ENCODE measurements at places on chromosomes 13 and 19.

DNA sequence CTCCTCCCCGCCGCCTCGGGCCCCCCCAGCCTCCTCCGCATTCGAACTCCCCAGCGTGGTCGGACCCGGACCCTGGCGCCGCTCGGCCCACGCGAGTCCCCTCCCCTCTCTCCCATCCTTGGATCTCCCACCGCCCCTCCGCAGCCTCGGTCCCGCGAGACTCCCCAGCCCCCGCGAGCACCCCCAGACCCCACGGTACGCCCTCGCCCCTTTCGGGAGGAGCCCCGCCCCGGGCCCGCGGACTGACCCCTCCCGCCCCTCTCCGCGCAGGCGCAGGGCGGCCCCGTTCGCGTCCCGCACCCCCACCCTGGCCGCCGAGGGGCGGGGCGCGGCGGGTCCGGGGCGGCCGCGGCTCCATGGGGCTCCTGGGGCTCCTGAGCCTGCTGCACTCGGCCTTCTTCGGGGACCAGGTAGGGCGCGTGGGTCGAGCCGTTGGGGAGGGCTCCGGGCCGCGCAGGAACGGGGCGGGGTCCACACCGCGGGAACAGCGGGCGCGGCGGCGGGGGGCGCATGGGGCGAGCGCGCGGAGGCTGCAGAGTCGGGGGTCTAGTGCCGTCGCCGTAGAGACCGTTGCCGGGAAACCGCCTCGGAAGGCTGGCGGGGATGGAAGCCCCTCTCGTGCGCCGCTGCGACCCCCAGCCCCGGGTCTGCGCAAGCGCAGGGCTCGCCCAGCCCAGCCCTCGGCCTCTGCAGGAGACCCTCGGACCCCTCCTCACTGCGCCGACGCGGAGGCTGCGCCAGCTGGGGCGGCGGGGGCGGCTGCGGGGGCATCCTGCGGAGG, 3.8 kb upstream of the APC2 start:
- DNase-seq, result no peak

- DNase-seq, result no peak
Measured at GRCh38 chr13:110887597-110888333, 27.1 kb downstream of the ANKRD10 start.

DNA sequence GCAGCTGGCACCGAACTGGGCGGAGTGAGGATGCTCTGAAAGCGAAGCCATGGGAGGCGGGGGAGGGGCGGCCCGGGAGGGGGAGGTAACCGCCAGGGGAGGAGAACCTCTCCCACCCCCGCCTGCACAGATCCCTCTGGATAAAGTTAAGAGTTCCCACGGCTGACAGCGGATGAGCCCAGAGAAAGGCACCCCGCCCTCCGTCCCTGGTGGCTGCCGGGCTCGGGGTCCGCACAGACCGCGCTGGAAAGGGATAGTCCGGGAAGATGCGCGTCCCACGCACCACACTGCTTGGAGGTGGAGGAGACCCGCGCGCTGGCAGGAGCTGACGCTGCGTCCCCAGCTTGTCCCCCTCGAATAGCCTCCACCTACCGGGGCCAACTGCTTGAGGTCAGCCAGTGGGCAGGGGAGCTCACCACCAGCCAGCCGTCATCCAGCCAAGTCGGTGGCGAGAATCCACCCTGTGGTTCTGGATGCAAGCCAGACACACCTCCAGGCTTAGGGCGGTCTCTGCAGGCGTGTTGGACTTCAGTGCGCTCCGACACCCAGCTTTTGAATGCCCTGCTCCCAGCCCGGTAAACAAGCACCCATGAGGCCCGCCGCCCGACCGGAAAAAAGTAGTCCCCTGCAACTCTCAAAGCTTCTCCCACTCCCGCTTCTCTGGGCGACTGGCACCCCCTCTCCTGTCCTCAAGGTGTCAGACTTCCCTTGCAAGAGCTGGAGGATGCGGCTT, at the start of gene TRPC4:
TRPC4 (minus strand) TSS at position 17 of the 733 bp plus-strand sequence. CDS start 86,439 bp downstream, outside the sequence.
- no peak for DNase-seq

DNA sequence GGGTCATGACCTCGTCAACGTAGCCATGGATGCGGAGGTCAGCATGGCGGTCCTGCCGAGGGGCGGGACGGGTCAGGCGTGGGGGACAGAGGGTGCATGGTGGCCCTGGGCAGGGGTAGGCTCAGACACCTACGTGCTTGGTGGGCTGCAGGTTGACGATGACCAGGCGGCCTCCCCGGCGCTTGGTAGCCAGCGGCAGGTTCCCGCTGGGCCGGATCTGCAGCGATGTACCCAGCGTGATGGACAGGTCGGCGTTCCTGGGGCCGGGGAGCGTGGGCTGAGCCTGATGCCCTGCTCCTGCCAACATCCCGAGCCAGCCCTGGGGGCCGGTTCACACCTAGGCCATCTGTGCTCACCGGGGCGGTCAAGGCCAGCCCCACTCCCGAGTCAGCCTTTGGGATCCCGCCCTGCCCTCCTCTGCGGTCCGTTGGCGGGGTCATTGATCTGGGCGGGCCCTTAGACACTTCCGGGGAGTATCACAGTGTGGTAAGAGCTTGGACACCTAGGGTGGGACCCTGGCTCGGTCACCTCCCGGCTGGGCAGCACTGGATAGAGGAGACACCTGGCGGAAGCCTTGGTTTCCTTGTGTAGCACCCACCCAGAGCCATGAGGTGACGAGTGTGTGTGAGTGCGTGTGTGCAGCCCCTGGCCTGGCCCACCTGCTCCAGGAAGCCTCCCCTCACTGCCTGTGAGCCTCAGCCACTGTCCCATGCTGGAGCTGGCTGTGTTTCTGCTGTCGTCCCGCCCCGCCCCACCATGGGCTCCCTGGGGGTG, 7.3 kb downstream of the SIRT6 start:
- no peak for DNase-seq

- DNase-seq, result no peak
Measured at GRCh38 chr19:48372904-48373303, 8.7 kb downstream of the SYNGR4 start.

DNA sequence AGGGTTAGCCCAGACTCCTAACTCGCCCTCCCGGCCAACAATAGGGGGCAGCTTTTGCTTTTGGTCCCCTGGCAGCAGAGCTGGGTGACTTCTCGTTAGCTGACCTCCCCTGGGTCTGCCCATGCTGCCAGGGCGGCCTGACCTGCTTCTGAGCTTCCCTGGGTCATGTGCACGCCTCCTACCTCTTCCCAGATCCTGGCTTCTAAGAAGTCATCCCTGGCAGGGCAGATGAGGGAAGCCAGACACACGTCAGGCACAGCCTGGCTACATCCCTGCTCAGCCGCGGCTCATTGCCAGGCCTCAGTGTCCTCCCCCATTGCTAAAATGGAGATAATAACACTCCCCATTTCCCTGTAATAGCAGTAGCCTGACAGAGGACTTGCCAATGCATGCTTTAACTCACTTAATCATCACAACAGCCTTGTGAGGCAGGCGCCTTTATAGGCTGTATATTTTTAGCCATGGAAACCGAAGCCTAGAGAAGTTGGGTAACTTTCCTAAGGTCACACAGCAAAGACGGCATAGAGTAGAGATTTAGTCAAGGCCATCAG, 2.1 kb downstream of the KCNK6 start:
- no peak for DNase-seq

GRCh38 chr13:24381541-24382265, 72.3 kb downstream of the C1QTNF9 start:
- no peak for DNase-seq

- DNase-seq, result no peak
Measured at GRCh38 chr19:35033067-35034004, 3.1 kb downstream of the SCN1B start.

DNA sequence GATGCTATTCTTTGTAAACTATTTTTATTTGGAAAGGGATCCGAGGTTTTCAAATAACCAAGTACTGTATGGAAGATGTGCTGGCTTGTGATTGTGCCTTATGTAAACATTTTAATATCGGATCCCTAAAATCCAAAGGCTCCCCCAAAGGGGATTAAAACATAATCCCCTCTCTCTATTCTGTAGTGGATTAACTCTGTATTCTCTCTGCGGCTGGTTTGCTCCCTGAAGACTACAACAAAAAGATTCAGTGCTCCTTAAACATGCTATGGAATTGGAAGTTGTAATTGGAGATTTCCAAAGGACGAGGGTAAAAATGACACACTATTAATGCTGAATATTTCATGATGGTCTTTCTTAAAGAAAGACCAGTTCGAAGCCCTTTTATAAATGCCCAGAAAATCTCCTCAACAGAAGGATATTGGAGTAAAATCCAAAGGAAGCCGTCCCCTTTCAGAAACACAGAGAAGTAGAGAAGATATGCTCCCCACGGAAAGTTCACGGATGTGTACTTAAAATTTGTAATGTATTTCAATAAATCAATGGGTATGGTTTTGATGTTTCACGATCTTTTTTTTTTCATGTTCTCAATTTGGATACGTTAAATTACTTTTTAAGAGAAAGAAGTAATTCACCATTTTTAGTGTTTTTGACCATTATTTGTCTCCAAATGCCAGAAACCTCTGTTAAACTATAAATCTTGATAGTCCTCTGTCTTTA, 6.5 kb downstream of the MAB21L1 start:
- no peak for DNase-seq

- no peak for DNase-seq
Measured at GRCh38 chr19:54160854-54161253, 1.3 kb upstream of the LENG1 start.

GRCh38 chr13:43663474-43664090, 123.2 kb downstream of the ENOX1 start:
- DNase-seq, result no peak

- no peak for DNase-seq
Measured at GRCh38 chr19:23917856-23918255, 3.2 kb downstream of the ZNF726 start.

DNA sequence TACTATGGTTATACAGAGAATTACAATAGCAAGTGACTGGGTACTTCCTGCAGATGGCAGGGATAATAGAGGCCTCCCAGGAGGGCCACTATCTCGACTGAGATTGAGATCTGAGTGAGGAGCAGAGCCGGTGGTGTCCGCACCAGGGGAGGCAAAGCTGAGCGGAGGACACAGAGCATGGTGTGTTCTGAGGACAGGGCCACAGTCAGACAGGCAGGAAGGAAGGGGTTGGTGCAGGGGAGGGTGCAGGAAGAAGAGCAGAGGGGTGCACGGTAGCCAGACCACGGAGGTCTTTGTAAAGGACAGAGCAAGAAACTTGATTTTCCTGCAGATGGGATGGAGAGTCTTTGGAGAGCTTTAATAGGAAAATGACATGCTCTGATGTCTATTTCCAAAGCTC, 152.4 kb downstream of the SHISA2 start:
- no peak for DNase-seq

DNA sequence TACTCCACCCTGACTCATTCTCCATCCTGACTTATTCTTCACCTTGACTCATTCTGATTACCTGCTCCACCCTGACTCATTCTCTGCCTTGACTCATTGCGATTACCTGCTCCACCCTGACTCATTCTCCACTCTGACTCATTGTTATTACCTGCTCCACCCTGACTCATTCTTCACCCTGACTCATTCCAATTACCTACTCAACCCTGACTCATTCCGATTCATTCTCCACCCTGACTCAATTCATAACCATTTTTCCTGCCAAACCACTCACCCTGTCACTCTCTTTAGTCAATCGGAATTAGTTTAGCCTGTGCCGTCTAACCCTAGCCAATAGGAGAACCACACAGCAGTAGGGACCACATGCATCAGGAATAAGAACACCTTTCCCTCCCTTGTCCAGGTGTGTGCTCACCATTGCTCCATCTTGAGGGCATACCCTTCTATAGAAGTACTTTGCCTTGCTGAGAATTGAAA, 1227.4 kb upstream of the PCDH20 start:
- no peak for DNase-seq

- no peak for DNase-seq
Measured at GRCh38 chr13:102045731-102046130, 356.1 kb downstream of the FGF14 start.

Measured in CD8-positive, alpha-beta T cell (primary cell).